ENCODE measurements at places on chromosomes 2 and 18.
A peak's percentile ranks its signal among the peaks of the same experiment; 100 is the strongest.

DNA sequence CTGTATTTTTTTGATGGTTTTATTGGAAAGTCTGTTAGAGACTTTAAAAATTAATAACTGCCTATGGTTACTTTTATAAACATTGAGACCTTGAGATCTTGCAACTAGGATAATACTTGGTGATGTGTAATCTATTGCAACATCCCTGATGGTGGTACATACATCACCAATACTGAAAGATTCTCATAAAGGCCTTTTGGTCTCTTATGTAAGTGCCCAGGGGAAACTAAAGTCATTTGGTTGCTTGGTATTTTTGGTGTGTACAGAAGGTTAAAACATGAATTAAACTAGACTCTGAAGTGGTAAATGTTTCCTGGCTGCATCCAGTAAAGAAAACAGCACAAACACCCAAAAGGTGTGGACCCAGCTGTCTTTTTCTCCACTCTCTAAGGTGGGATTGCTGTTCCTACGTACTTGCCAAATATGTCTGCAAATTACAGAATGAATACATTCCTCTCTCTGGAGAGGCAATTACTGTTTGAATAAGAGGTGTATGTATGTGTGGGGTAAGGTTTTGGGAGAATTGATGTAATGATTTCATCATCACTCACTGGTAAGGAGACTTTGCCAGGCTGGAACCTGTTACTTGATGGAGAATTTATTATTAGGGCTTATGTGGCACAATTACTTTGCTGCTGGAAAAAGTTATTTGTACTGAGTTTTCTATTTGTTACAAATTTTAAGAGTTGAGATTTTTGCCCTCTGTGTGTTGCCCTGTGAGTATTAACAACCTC is 3.6 kb downstream of the B3GNT2 start:
- DNase-seq, result no peak

DNA sequence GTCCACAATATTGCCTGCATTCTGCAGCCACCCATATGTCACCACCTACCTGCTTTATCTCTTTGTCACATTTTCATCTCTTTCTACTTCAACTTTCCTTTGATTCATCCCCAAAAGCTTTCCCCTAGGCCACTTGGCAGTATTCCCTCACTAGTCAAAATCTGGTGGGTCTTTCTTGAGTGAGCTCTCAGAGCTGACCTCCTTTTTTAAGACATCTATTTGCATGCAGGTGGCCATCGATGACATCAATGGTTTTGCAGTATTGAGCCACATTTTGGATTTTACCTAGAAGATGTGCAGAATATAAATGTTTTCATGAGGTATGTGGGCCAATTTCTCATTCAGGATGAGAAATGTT is 133.4 kb upstream of the REG3A start:
- DNase-seq, result peak; percentile 51

DNA sequence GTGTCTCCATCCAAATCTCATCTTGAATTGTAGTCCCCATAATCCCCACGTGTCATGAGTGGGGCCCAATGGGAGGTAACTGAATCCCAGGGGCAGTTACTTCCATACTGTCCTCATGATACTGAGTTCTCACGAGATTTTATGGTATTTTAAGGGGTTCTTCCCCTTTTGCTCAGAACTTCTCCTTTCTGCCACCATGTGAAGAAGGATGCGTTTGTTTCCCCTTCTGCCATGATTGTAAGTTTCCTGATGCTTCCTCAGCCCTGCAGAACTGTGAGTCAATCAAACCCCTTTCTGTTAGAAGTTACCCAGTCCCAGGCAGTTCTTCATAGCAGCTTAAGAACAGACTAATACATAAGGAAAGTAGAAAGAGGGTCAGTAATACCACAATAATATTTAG is 480.4 kb downstream of the KCNJ3 start:
- no peak for DNase-seq

DNA sequence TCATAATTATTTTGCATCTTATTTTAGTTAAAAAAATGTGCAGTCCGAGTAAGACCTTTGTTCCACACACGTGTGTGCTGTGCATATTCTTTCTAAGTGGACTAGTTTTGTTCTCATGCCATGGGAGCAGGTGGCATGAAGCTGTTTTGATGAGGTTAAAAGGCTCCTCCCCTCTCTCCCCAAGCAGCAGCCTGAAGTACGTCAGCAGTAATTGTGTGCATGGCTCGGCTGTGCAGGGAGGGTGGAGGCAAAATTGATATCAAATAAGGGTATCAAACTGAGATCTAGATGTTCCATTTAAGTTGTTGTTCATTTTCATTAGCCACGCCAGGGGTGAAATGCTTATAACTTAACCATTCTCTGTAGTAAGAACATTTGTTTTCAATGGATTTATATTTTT is at the start of gene NYAP2:
TSS of gene NYAP2 (plus strand) at position 207 of the 400 bp plus-strand sequence. CDS start 9,171 bp downstream, outside the sequence.
- DNase-seq, result no peak

GRCh38 chr2:240946654-240947053 is 40.5 kb downstream of the CROCC2 start:
- DNase-seq, result no peak

- no peak for DNase-seq
These were observed 22.8 kb downstream of the ADRA2B start for GRCh38 chr2:96093528-96093927.

GRCh38 chr2:67083951-67084350 is 313.2 kb upstream of the ETAA1 start:
- DNase-seq, result no peak

DNA sequence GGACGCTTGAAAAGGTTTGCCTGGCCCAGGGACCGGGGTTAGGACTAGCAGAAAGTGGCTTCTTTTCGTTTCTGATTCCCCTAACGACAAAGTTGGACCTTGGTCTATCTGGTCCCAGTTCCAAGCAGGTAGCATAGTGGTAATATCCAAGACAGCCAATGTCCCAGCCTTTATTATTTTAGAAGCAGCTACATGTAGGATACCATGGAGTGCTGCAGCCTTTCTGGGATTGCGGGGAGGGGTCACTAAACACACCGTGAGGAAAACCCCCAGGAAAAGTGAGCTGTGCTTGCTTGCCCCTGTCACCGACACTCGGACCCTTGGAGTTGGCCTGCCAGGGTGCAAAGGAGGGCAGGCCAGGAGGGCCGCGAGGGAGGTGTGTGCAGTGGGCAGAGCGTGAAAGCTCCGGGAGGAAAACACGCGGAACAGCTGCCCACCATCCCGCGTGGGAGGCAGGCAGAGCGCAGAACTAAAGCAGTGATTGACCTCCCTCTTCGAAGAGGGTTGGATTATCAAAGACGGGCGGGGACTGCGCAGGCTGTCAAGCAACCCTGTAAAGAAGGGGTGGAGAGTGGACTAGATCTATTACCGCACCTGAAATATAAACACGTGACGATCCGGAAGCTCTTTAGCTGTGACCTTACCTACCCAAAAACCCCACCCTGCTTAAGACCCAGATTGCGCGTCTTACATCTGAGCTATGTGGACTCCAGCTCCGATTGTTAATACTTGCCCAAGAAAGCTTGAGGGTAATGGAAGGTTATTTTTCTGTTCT is 624 bp upstream of the MAP4K3 start:
- DNase-seq, result no peak

GRCh38 chr2:64478502-64479230 is 24.7 kb downstream of the LGALSL start:
- no peak for DNase-seq

- no peak for DNase-seq
These were observed 166.8 kb downstream of the DCDC2C start for GRCh38 chr2:3870222-3870621.

DNA sequence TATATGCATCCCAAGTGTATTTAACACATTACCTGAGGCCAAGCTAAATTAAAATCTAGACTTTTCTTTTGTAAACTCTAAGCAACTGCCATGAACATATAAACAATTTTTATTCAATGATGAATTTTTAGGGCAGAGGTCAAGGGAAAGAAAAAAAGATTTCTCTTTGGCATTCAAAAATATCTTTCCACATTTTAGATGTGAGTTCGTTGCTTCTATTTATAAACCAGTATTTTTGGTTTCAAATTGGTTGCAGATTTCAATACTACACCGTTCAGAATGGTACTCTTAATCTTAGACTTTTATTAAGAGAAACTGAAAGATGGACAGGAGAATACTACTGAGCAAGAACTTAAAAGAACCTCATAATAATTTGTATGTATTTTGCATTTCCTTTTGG is 293.6 kb upstream of the CCDC68 start:
- DNase-seq, result no peak

- no peak for DNase-seq
These were observed 125.8 kb upstream of the CREB1 start for GRCh38 chr2:207403950-207404349.

GRCh38 chr2:30373881-30374302 is 73.2 kb upstream of the LCLAT1 start:
- no peak for DNase-seq

DNA sequence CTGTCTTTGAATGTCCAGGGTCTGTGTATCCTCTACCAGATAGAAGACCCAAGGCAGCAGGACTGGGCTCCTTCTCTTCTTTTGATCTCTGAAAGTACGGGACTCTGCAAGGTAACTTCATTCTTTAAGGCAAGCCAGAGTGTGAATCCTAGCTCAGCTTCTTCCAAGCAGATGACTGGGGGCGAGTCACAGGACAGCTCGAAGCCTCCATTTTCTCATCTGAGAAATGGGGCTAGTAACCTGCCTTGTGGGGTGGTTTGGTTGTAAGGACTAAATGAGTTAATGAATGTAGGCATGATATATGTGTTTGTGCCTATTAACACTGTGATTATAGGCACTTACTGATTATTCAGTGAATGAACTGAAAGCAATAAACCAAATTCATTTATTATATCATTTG is 46.7 kb downstream of the DGKD start:
- no peak for DNase-seq

GRCh38 chr2:145744541-145745386 is 1224.8 kb upstream of the ZEB2 start:
- no peak for DNase-seq

GRCh38 chr2:57868619-57869139 is 177.9 kb upstream of the VRK2 start:
- no peak for DNase-seq

DNA sequence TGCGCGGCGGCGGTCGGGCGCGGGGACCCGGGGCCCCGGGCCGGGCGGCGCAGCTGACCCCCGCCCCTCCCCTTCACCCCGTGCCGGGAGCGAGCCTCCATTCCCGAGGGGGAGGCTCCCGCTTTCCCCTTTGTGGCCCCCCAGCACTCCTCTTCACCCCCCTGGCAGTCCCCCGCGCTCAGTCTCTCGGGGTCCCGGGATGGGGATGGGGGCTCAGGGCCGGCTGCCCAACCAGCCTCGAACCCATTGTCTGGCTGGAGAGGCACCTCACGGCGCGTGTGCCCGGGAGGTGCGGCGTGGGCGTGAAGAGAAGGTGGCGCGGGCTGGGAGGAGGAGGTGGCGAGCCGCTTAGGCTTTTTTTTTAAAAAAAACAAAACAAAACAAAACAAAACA is 748 bp downstream of the FMNL2 start:
- DNase-seq, result no peak

GRCh38 chr18:8870528-8870927 is 165.2 kb downstream of the MTCL1 start:
- no peak for DNase-seq

GRCh38 chr2:128737546-128737826 is 418.8 kb upstream of the HS6ST1 start:
- DNase-seq, result no peak

DNA sequence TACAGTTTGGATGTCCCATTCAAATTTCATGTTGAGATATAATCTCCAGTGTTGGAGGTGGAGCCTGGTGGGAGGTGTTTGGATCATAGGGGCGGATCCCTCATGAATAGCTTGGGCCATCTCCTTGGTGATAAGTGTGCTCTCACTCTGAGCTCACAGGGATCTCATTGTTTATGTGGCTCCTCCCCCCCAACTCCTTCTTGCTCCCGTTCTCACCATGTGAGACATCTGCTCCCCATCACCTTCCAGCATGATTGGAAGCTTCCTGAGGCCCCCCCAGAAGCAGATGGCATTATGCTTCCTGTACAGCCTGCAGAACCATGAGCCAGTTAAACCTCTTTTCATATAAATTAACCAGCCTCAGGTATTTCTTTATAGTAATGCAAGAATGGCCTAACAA is 3.0 kb upstream of the INPP1 start:
- DNase-seq, result no peak

DNA sequence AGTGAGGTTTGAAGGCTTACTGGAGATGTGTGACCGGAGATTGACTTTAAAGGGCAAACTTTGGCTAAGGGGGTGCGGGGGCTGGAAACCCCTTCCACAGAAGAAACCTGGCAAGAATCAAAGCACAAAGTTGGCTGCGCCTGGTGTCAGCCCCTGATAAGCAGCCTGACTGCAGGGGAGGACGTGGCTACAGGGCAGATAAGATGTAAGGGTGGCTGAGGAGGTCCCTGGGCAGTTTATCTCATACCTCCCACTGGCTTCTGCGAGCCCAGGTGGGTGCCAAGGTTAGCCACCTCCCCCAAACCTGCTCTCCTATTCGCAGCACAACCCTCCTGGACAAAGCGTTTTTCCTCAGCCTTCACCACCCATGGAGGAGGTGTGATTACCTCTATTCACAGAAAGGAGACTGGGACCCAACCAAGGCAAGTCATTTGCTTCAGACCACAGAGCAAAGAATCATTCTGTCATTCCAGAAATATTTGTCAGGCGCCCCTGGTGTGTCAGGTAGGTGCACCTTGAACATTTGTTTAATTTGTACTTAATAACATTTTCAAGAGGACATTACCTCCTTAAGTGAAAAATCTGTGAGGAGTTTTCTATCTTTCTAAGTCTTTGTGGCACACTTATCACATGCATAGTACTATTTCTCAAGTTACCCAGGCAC is 73.1 kb upstream of the IL1R1 start:
- no peak for DNase-seq

GRCh38 chr2:133953524-133953923 is 300.3 kb upstream of the MGAT5 start:
- peak; percentile 22 for DNase-seq

DNA sequence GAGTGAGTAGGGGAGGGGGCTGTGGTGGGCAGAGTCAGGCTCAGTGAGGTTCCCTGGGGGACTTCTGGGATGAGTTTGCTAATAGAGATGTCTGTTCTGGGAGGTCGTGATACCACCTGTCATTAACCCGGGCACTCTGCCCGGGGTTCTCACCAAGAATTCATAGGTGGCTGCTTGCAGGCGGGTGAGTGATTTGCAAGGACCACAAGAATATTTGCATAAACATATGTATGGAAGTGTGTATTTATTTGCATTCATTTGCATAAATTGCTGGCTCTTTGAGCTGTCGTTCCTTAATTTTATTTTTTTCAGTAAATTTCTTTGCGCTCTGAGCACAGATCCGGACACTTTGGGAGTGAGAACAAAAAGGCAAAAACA is 260.0 kb downstream of the ATAD2B start:
- no peak for DNase-seq

- DNase-seq, result no peak
These were observed 197.3 kb downstream of the SH3RF3 start for GRCh38 chr2:109326306-109326705.

GRCh38 chr2:191266201-191266600 is 21.0 kb downstream of the MYO1B start:
- DNase-seq, result no peak

GRCh38 chr2:177597759-177598158 is 205.2 kb downstream of the AGPS start:
- DNase-seq, result no peak

GRCh38 chr2:232901736-232902578 is 31.9 kb downstream of the SNORC start:
- DNase-seq, result no peak

Measured in pons (tissue), 1 donor.